Activated CD8-positive, alpha-beta memory T cell treated with anti-CD3 and anti-CD28 coated beads for 4 hours (primary cell): ENCODE measurements at places on chromosomes 2 and 18.
A peak's percentile ranks its signal among the peaks of the same experiment; 100 is the strongest.

DNA sequence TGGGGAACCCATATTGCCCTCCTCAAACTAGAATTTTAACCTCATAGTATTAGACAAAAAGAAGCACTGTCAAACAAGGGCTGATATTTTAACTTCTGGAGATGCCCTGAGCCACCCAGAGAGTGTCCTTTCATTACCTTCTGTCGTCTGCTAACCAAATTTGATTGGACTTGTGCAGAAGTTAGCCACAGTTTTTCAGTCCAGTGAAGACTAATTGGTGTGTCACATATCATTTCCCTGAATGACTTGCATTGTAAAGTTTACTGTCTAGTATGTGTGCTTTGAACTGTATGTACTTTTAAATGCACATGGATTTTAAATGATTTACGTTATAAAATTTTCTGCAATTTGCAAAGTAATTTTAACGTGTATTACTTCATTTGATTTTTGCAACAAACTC is 646.5 kb downstream of the SATB2 start:
- DNase-seq, result no peak

DNA sequence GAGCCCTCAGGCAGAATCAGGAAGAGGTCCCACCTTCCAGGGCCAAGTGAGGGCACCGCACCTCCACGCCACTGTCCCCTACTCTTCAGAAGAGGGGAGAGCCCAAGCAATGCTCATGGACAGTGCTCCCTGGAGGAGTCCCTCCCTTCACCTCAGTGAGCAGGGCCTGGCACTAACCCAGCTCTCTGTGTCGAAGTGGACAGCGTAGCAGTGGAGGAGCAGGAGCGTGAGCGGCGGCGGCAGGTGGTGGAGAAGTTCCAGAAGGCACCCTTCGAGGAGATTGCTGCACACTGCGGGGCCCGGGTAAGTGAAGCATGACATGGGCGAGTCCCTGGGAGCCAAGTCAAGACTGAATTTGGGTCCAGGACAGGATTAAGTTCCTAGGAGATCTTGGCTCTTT is 16.7 kb downstream of the POMC start:
- no peak for DNase-seq

DNA sequence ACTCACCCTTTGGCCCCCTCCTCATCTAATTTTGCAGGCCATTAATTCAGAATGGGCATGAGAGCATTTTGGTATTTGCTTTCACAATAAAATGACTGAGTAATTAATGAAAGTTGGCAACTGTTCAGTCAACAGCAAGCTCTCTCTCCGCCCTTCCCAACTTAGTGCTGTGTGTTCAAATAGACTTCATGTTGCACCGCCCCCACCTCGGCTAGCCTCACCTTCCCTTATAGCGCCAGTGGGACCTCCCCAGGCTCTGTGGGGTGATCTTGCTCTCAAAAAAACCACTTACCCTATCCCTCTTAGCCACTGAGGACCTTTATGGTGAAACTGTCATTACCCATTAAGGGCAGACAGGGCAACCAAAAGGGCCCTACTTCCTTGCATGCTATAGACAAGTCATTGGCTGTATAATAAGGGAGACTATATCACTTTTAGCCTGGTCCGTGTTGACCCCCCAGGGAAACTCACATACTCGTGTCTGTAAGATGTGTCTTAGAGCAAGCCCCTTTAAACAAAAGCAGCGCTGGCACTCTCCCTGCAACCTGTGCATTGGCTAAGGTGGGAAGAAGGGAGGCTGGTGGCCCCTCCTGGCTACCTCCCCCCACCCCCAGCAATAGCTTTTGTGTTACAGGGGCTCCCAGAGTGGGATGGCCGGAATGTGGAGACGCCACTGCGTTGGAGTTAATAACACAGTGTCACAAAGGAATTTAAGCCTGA is 15.2 kb downstream of the EN1 start:
- no peak for DNase-seq

- DNase-seq, result no peak
Observed at GRCh38 chr18:45059695-45060094, 379.0 kb downstream of the SETBP1 start.

GRCh38 chr2:223971-224760 is 39.7 kb downstream of the SH3YL1 start:
- no peak for DNase-seq

- DNase-seq, result no peak
Observed at GRCh38 chr2:205311201-205311600, 371.1 kb upstream of the NRP2 start.

DNA sequence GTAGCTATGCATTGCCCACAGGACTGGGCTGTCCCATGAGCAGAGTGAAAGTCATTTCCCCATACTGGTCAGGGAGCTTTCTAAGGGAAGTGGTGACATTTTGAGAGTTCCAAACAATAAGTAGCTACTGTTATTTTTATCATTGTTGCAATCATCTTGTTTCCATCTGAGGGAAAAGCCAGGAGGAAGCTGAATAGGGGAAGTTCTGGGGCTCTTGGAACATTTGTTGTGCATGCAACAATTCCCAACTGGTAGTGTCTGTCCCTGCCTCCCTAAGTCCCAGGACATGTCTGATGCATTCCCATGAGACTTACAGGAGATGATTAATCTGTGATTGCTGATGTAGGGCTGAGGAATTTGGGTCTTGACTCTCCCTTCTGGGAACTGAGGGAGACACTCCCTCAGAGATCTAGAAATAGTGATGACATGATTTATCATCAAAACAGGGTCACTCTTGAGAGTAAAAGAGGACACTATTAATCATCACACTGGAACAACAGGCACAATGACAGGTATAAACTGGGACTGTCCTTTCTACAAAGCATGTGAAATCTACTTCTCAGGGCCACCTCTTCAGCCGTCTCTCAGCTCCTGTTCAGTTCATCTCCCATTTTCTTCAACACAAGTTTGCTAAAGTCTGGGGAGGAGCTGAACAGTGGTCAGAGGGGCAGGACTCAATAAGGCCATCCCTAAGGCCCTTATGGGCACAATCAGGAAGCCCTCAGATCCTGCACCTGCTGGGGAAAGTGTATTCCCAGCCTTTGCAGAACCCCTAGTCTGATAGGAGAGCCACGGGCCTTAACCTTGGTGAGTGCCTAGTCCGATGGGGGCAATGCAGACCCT is 28.0 kb upstream of the MARCO start:
- no peak for DNase-seq

DNA sequence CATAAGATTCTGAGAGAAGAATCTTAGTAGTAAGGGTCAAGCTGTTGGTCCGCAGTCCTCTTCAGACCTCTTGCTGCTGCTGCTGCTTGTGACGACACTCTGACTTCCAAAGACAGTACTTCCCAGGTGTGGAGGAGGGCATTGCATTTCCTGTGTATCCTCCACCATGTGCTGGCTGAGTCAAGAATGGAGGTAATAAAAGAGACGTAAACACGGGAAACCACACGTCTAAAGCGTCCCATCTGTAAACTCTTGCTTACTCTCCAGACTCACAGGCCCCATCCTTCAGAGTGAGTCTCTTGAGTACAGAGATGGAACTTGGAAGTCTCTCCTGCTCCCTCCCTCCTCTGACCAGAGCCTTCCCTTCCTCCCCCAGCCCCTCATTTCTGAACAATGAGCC is 25.6 kb downstream of the KLHL29 start:
- no peak for DNase-seq

DNA sequence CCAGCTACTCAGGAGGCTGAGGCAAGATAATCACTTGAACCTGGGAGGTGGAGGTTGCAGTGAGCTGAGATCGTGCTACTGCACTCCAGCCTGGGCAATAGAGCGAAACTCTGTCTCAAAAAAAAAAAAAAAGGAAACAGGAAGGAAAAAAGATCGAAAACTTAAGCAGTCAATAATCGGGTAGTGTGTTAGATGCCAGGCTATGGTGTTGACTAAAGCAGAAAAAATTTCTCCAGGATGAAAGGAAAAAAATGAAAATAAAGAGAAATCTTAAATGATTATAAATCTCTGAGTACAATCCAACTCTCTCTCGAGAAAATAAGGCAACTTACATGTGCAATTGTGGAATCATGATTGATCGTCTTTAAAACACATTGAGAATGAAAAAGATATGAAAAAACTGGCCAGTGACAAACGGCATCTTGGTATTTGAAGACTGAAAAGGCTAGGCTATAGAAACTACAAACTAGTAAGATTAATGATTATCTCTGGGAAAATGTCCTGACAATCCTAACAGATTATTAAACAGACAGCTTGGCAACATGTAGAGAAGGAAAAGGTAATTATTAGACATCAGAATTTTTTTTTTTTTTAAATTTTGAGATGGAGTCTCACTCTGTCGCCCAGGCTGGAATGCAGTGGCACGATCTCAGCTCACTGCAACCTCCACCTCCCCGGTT is 16.3 kb upstream of the EPHA4 start:
- no peak for DNase-seq

- DNase-seq, result no peak
Observed at GRCh38 chr18:76656925-76657827, 162.1 kb upstream of the ZNF516 start.

- peak; percentile 41 for DNase-seq
Observed at GRCh38 chr2:54574107-54574859, 118.2 kb downstream of the SPTBN1 start.

GRCh38 chr2:210548878-210549384 is 7.5 kb upstream of the CPS1 start:
- no peak for DNase-seq

DNA sequence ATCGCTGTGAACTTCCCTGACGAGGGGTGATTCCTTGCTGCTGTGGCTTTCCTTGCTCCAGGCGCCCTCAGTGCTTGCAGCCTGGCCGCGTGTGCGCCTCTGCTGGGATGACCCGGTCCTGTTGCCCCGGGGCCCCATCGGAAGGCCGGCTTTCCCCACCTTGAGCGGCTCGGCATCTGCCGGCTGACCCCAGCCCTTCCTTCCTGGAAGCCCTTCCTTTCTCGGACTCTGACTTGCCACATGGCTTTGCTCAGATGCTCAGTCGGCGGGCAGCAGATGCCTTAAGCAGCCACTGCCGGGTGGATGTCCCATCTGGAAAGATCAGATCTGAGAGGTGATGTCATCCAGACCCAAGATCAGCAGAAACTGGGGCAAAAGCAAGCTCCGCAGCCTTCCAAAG is 100.5 kb upstream of the ODC1 start:
- DNase-seq, result no peak

GRCh38 chr2:49845021-49845420 is 690.7 kb upstream of the FSHR start:
- DNase-seq, result no peak

DNA sequence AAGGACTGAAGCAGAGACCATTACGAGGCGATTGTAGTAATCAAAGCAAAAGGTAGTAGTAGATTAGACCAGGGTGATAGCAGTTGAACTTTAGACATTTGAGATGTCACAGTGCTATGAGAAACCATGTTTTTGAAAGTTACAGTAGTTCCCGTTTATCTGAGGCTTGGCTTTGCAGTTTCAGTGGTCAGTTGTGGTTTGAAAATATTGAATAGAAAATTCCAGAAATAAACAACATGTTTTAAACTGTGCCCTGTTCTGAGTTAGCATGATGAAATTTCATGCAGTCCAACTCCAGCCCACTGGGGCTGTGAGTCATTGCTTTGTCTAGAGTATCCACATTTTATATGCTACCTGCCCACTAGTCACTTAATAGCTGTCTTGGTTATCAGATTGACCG is 47.5 kb downstream of the ZNF638 start:
- no peak for DNase-seq

GRCh38 chr18:22643731-22644130 is 226.0 kb upstream of the CTAGE1 start:
- DNase-seq, result no peak

DNA sequence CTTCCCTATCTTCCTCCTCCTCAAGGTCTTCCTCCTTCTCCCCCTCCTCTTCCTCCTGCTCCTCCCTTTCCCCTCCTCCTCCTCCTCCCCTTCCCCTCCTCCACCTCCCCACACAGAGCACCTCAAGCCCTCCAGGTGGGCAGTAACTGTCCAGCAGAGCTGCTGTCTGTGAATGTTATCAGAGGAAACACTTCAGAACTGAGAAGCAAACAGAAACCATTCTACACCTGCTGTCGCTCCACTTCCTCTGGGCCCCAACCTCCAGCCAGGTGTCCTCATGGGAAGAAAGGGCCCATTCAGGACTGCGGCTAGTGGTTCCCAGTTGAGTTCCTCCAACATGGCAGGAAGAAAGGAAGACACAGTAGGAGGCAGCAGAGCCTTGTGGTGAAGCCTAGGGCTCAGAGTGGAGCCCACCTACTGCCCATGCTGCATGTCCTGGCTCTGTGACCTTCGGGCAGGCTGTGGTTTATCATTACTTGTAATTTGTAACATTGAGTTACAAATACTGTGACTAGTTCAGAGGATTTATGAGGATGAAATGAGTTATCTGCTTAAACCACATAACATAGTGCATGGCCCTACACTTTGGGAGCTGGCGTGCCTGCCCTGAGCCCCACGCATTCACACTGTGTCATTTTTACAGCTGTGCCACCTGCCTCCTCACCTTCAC is 165.9 kb upstream of the ID2 start:
- DNase-seq, result no peak

- no peak for DNase-seq
Observed at GRCh38 chr2:173090973-173091660, 15.5 kb downstream of the MAP3K20 start.

DNA sequence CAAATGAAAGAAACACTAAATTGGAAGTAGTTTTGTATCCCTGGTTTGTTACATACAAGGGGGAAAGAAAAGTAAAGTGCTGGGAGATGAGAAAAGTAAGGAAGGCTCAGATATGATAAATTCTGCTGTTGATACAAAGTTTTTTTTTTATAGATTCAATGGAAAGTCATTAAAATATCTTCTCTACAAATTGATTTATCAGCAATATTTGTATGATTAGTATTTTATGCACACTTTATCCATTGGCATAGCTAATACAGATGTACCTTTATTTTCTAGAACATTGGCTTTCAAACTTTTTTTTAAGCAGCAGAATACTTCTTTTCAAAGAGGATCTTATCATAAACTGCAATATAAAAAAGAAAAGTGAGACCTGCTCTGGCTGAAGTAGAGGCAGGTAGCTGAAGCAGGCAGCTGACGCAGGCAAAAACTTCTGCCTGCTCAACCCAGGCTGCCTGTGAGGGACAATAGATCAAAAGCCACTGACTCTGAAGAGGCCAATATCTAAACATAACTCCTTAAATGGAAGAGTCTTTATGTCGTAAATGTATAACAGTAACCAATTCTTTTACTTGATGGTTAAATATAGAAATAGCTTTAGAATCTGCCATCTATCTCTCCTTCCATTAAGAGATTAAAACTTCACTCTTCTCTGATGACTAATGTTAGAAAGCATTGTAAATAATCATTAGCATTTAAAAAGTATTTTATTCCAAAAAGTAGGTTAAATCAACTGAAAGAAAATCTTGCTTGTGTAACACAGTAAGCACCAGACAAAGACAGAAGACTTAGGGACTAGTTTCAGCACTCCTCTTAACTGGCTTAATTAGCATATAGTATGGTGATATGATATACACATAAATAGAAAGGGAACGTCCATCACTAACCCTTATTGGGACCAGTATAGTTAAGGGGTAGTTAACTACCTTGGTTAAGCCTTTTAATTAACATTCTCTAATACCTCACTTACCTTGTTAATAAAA is 174.2 kb downstream of the SLC39A10 start:
- DNase-seq, result no peak

GRCh38 chr2:223641082-223641481 is 38.9 kb upstream of the SCG2 start:
- no peak for DNase-seq

- no peak for DNase-seq
Observed at GRCh38 chr2:32200814-32201213, 35.1 kb downstream of the SLC30A6 start.

- DNase-seq, result no peak
Observed at GRCh38 chr18:65988972-65989371, 238.2 kb downstream of the CDH7 start.

- DNase-seq, result no peak
Observed at GRCh38 chr2:55357927-55358326, 61.7 kb downstream of the CCDC88A start.
